ENCODE measurements at places on chromosomes 6 and 20. TPM values are rescaled to one million over a fixed set of nuclear protein-coding genes. Genes with fewer than 3 reads are reported as not detected.

Gene NFATC2
- 0.12 TPM for total RNA-seq

Gene IYD
- not detected for total RNA-seq

- peak; percentile 71 for DNase-seq
Observed at GRCh38 chr6:146028851-146029572, at the start of gene GRM1. Gene GRM1 (plus strand): TSS chr6:146029062. CDS start chr6:146029518, 456 bp downstream.

DNA sequence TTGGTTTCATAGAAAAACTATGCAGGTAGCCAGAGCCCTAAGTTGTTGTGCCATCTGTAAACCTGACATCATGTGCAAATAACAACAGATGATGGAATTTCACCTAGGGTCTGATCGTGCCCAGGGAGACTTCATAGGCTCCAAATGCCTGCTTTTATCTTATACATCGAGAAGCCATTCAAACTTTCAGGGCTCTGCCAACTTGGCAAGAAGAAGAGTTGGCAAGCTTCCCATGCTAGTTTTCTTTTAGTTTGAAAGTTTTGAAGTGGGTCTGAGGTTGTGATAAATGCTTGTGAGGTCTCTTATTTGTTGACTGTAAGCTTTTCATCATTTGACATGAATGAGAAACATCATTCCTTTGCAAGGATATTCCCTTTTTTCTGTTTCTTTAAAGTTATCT is 175.4 kb upstream of the FLRT3 start:
- DNase-seq: no peak

- no peak for DNase-seq
Observed at GRCh38 chr6:120918137-120918536, 416.1 kb downstream of the TBC1D32 start.

- DNase-seq: no peak
Observed at GRCh38 chr6:27096834-27097511, 150.5 kb upstream of the PRSS16 start.

DNA sequence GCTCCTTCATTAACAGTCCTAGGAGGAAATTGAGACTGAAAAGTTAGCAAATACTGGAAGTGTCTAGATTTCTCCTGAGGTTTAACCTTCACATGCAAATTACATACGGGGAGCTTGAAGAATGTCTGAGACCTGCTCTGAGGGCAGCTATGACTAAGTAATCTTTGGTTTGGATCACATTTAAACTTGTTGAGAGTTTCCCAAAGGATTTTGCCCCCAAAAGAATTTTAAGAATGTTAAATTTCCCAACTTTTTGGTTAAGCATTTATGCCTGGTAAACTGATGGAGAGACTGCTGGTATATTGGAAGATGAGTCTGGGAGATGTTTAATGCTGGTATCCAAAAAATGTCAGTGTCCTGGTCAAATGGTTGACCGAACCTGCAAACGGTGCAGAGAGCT is 97.0 kb downstream of the RREB1 start:
- DNase-seq: no peak

GRCh38 chr6:41697861-41698781 is 37.3 kb downstream of the TFEB start:
- no peak for DNase-seq

GRCh38 chr20:37850724-37851355 is 52.1 kb upstream of the VSTM2L start:
- no peak for DNase-seq
